HuH-7 (cell line): ENCODE measurements at places on chromosomes 12 and 14.
A peak's percentile ranks its signal among the peaks of the same experiment; 100 is the strongest.

DNA sequence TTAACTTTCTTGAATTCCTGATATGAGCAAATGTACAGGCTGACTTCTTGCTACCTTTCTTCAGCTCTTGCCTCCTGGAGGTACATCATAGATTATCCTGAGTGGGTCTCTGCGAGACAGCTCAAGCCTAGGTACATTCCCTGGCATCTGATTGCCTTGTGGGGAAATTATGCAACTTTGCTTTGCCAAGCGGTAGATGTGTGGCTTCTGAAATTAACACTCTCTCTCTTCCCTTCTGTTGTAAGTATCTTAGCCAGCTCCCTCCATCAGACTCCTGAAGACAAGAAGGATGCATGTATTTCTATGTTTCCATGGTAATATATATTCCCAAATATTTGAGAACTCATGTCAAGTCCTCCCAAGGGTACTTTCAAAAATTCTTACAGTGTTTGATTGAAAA lies 16.2 kb upstream of the SLC16A7 start:
- DNase-seq = no peak

DNA sequence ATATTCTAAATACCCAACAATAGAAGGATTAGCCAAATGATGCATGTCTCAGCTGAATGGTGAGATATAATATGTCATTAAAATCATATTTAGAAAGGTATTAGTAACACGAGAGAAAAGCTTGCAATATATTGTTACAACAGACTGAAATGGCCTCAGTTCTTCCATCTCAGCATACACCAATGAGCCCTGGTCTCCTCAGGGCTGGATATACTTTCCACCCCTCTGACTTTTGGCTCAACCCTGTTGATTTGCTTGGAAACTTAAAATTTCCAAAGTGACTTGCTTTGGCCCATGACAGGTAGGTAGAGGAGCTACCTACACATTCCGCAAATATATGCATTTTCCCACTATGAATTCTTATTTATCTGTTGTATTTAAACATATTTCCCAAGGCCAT lies 908.1 kb upstream of the TMEM132C start:
- no peak for DNase-seq

- peak; percentile 66 for DNase-seq
These were observed at the start of gene ZNF219 for GRCh38 chr14:21098076-21098891. Gene ZNF219 (minus strand): TSS chr14:21098655. CDS start chr14:21093591, 5,064 bp downstream.

DNA sequence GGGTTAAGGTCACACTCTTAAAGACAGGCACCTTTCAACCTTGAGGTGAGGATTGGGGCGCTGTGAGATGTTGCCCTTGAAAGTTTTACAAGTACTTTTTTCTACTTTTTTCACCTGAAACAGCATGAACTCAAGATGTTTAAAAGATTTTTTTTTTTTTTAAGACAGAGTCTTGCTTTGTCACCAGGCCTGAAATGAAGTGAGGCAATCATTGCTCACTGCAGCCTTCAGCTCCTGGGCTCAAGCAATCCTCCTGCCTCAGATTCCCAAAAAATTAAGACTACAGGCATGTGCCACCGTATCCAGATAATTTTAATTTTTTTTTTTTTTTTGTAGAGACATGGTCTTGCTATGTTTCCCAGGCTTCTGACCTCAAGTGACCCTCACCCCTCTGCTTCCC lies 243.9 kb downstream of the DIO2 start:
- no peak for DNase-seq

DNA sequence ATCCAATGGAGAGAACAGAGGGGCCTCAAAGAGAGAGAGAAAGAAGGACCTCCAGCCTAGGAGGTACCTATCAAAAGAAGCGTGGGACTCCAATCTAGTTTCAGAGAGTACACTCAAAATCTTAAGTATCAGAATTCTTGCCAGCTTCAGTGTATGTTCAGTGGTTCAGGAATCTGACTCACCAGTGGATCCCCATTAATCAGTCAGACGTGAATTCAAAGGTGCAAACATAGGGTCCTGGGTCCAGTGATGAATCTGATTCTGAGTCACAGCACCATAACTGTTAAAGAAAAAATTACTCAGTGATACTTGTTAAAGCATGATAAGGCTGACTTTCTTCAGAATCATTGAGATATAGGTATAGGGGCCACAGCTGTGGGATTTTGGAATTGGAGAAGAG lies 33.2 kb downstream of the ETNK1 start:
- no peak for DNase-seq

- no peak for DNase-seq
These were observed 53.8 kb downstream of the PLEKHG3 start for GRCh38 chr14:64758025-64758521.

GRCh38 chr12:66273147-66273546 lies 29.1 kb upstream of the HELB start:
- DNase-seq = no peak

DNA sequence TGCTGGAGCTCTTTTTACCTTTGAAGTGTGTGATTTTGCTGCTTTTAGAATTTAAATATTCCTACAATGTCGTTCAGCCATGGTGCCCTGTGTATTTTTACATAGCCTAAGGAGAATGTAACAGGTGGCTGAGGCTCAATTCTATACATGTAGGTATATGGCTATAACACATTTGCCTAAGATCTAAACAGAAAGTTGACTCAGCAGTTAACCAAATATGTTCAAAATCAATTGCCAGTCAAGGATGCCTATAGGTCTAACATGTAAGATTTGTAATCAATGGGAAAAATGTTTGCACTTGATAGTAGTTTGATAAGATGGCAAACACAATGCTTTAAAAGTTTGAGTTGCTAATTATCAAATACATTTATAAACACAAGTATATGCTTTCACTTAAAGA lies 8.2 kb downstream of the PAWR start:
- DNase-seq = no peak

DNA sequence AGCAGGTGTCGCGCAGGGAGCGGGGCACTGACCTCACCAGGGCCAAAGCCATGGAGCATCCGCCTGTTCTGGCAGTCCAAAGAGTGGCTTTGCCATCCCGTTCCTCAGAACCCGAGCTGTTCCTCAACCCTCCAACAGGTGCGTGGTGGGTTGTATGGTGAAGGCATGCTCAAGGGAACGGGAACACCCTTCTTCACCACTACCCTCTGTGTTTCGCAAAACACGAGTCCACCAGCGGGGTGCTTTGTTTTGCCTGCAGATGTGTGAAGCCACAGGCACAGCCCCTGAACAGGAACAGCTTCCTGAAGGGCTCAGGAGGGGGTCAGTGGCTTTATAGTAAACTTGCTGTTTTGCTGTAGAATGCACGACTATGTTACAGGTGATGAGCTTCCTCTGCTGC lies 52.7 kb downstream of the SMOC1 start:
- no peak for DNase-seq

DNA sequence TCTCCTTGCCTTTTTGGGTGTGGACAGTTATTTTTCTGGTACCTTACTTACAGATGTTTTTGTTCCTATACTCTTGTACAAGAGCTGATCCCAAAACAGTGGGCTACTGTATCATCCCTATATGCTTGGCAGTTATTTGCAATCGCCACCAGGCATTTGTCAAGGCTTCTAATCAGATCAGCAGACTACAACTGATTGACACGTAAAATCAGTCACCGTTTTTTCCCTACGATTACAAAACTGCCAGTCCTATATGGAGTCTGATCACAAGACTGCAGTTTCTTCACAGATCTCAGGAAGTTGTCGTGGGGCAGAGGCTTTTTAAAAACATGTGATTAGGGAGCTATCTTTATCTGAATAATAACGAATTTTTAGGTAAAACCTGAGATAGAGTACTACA lies 1.3 kb downstream of the LYSET start:
- no peak for DNase-seq

GRCh38 chr12:110742096-110742717 lies 484 bp downstream of the PPP1CC start:
- DNase-seq = peak; percentile 32

DNA sequence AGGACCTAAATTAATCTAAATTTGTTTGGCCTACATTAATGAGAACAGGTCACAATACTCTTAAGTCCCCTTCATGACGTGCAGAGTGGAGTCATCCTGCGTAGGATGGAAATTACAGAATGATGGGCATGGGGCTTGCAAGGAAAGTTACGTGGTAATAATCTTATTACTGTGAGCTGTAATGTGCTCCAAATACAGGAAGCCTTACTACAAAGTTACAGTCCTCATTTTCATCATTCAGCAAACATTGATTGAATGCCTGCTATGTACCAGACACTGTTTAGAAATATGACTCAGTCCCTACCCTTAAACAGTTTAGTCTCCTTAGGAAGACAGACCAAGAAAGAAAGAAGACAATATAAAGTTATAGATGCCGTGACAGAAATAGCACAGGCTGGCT lies 9.4 kb downstream of the HIGD1C start:
- DNase-seq = no peak

DNA sequence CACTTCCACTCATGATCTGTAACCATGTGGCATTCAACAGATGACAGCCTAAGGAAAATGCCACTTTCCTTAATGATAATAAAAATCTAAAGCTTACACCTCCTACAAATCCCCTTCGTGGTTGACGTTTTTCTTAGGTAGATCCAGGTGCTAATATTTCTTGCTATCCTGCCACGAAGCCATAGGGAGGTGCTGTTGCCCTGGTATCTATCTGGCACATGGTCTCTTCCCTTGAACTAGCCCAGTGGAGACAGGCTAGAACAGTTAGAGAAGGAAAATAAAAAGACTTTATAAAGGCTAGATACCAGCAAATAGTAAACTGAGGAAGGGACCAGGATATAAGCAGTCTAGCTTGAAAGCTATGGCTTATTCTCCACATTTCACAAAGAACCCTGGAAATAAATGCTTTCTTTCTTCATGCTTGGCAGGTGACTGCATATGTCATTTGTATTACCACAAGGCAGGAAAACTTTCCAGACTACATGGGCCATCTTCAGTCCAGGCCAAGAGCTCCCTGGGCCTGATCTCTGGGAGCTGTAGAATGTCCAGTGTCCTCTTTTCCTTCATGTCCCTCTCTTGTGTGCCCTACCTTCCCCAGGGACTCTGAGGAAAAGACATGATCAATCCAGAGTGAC lies 15.3 kb downstream of the SPIC start:
- DNase-seq = peak; percentile 75

- no peak for DNase-seq
These were observed 7.3 kb downstream of the IFI27 start for GRCh38 chr14:94117856-94118255.

DNA sequence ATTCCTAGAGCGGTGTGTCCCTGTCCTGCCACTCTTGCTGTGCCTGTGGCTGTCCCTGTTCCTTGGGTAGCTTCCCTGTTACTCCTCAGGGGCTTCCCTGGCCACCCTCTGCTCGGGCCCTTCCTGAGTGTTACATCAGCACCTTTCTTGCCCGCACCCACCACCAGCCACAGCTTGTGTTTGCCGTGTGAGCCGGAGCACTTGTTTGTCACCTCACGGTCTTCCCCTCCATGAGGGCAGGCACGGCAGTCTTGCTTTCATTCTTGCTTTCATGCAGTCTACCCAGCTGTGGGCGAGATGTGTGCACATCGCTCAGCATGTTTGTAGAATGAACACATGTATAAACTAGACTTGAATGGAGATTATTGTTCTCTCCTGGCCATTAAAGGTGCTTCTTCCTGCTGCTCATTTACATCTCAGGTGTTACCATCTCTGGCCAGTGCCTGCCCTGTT lies 42.0 kb downstream of the TRAF3 start:
- peak; percentile 26 for DNase-seq

- no peak for DNase-seq
These were observed 1275.7 kb upstream of the FLRT2 start for GRCh38 chr14:84254290-84254689.

- DNase-seq = no peak
These were observed 61.0 kb downstream of the HECTD4 start for GRCh38 chr12:112321245-112321644.

DNA sequence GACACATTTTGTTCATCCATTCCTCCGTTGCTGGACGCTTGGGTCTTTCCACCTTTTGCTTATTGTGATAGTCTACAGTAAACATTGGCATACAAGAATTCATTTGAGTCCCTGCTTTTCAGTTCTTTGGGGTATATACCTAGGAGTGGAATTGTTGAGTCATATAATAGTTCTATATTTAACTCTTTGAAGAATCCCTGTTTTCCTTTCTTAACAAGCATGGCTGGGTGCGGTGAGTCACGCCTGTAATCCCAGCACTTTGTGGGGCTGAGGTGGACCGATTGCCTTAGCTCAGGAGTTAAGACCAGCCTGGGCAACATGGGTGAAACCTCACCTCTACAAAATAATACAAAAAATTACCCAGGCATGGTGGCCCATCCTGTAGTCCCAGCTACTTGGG lies 75.4 kb downstream of the CCDC92 start:
- DNase-seq = no peak

- no peak for DNase-seq
These were observed 3.1 kb upstream of the AVIL start for GRCh38 chr12:57821474-57822214.

GRCh38 chr14:104852280-104852663 lies 12.8 kb upstream of the CEP170B start:
- no peak for DNase-seq

DNA sequence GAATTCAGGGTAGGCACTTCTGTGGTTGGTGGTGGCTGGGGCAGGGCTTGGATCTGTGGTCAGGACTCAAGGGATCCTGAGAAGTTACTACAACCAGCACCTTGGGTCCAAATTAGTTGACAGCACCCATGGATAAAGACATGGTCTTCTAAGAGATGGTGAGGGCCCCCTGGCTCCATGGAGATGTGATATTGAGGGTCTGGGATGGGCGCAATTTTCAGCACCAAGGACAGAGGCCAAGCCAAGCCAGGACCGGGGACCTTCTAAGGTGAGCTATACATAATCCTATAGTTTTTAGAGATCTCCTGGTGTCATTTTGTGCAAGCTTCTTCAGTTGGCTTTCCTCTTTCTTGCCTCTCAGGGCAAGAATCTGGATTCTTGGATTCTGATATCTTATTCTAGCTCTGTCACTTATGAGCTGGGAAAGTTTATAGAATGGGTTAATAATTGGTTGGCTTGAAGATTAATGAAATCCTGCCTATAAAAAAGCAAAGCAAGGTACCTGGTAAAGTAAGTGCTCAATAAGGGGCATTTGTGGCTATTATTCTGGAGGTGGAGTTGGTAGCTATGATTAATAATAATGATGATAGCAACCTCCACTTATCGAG lies 130.1 kb upstream of the LHX5 start:
- peak; percentile 55 for DNase-seq

DNA sequence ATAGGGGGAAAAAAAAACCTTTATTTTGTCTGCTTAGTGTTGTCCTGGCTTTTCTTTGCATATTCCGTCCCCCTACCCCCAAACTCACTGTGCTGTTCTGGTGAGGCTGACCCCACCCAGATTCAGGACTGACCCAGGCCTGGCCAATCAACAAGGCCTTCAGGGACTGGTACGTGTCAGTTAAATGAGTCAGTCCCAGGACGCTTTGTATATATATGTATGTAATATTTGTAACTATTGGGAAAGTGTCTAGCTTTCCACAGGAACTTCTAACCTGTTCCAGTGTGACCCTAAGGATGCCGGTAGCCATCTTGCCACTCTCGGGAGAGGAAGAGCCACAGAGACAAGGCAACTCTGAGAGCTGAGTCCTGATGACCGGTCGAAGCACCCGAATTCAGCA lies 107.4 kb downstream of the VCPKMT start:
- no peak for DNase-seq

GRCh38 chr12:109157986-109158385 lies 41.6 kb downstream of the ACACB start:
- no peak for DNase-seq
